ENCODE measurements at places on chromosomes 7 and 10.

GRCh38 chr7:50356212-50356944, 51.9 kb downstream of the IKZF1 start:
- no peak for DNase-seq

DNA sequence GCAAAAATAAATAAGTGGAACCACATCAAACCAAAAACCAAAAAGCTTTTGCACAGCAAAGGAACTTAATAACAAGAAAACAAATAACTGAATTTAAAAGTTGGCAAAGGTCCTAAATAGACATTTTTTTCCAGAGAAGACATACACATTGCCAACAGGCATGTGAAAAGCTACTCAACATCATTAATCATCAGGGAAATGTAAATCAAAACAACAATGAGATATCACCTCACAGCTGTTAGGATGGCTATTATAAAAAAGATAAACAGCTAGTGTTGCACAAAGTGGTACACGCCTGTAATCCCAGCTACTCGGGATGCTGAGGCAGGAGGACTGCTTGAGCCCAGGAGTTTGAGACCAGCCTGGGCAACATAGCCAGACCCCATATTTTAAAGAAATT, 2.2 kb upstream of the SUN3 start:
- no peak for DNase-seq

DNA sequence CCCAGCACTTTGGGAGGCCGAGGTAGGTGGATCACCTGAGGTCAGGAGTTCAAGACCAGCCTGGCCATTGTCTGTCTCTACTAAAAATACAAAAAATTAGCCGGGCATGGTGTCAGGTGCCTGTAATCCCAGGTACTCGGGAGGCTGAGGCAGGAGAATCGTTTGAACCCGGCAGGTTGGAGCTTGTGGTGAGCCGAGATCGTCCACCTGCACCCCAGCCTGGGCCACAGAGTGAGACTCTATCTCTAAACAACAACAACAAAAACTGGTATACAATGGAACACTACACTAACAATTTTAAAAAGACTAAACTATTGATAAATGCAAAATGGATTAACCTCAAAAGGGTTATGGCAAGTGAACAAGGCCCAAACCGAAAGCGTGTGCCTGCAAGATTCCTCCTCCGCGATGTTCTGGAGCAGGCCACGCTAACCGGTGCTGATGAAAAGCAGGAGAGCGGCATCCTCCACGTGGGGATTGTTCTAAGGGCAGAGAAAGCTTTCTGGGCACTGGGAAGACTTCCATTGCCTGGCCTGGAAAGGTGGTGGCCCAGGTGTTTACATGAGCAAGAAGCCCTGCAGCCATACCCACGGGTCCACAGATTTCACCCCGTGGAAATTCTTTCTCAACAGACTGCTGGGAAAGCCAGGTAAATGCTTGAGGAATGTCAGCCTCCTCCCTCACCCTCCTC, 53.8 kb downstream of the PDGFA start:
- no peak for DNase-seq

GRCh38 chr7:22394739-22395138, 37.8 kb upstream of the RAPGEF5 start:
- no peak for DNase-seq

DNA sequence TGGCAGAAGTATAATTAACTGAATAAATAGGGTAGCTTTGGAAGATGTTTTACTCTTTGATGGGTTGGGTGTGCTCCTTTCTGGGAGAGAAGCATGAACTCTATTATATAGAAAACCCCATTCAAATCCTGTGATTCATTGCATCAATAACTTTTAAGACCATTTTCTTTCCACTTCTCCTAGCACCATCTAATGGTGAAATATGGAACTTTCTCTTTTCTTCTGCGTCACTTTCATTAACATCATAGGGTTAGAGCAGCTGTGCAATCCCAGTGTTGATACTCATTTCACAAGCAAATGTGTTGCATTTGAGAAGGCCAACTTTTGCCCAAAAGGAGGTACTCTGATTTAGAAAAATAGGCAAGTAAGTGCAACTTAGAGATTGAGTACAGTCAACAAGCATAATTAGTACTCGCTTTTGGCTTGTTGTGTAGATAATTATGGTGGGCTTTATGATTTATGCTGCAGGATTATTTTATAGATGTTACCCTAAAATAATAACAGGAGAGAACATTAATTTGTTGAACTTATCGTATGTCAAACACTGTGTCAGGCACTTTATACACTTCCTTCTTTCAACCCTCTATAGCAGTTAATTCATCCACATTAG, 92.9 kb downstream of the CPED1 start:
- DNase-seq = peak; percentile 42

GRCh38 chr10:101453791-101454718, 100.1 kb downstream of the BTRC start:
- no peak for DNase-seq

DNA sequence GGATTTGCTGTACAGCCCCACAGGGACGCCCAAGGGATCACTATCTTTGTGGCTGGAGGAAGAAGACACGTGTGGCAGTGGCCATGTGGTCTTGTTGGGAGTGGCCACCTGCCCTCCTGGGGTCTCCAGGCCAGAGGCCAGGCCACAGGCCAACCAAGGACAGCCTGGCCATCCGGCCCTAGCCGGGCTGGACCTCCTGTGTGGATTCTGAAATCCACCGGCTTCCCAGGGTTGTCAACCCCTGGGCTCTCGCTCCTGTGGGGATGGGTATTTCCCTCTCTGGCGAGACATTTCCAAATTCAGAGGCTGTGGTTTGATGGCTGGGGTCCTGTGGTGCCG, 31.5 kb upstream of the CFAP46 start:
- DNase-seq = no peak

GRCh38 chr10:119724593-119725516, 995 bp upstream of the INPP5F start:
- no peak for DNase-seq

DNA sequence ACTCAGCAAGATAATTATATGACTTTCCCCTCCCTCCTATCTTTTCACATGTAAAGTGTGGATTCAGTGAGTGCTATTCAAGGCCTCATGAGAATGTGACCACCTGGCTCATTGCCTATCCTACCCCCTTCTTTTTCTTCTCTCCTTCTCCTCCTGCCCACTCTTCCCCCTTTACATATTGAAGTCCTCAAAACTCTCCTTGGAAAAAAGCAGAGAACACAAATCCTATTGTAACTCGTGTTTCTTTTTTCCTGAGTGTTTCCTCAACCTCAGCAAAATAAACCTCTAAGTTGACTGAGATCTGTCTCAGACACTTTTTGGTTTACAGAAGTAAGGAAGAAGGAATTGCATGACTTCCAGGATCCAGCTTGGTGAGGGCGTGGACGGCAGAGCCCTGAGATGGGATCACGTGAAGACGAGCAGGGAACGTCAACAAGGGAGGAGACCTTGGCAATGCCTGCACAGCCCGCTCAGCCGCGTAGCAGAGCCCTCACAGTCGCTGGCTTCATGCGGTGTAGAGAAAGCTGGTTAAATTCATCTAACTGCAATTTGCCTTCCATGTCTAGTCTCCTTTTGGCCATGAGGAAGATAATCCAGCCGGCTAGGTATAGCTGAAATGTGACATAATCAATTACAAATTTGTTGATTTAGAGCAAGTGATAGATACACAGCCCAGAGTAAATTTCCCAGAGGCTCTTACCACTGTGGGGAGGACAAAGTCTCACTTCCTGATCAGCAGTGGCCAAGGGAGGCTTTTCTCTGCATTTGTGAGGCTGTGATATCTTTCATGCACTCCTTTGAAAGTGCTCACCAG, 75.7 kb downstream of the LYZL2 start:
- DNase-seq = no peak

DNA sequence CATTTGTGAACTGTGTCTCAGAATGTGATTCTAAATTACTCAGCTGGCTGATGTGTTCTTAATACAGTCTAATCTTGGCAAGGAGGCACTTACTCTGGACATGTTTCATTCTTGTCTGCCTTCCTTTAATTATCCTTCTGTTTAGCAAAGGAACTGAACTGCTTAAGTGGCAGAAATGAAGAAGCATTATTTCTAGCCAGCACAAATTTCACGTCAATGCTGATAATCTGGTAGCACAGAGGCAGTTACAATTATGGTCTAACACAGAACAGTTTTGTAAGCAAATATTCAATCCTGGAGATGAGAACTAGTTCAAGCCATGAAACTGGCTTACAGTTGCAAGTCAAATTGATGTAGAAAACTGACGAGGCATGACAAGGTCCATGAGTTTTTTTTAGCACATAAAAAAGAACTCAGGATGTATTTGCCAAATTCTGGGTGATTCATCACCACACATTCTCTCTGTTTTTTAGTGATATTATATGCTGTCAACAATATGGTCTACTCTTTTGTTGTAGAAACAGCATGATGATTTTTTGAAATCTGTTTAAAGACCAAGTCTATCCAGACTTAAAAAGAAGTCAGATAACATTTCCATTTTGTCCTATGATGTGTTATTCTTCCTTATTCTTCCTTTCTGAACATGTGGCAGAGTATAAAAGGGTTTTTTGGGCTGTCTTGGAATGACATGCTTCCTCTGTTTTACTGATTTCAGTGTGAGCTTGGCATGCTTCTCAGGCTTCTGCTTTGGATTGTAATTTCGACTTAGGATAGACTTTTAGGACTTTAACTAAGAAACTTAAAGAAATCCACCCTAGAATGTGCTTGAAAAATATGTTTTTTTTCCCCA, 154.8 kb downstream of the DNAJB9 start:
- no peak for DNase-seq

DNA sequence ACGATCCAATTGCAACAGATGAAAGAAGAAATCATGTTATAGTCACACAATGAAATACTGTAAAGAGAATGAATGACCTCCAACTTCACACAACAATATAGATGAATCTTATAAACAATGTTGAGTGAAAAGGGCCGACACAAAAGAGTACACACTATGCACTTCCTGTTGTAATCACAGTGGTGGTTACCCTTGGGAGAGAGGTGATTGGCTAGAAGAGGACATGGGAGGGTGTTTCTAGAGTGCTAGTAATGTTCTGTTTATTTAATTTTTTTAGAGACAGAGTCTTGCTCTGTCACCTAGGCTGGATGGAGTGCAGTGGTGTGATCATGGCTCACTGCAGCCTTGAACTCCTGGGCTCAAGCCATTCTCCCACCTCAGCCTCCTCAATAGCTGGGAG, 82.5 kb downstream of the NDUFB2 start:
- no peak for DNase-seq

- no peak for DNase-seq
These were observed 112.6 kb downstream of the PTPRZ1 start for GRCh38 chr7:121985476-121986030.

DNA sequence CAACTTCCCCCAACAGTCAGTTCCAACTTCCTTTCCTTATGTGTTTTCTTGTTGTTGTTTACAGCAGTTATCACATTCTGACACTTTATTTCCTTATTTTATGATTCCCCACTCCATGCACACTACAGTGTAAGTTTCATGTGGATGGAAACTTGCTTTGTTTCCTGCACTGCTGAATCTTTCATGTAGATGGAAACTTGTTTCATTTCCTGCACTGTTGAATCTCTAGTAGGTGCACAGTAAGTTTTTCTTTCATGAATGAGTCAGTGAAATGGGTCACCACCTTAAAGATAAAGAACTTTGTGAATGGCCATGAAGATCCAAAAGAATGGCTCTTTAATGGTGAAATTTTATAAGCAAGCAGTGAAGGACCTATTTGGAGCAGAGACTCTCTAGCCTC, 61.4 kb downstream of the SHOC2 start:
- no peak for DNase-seq

DNA sequence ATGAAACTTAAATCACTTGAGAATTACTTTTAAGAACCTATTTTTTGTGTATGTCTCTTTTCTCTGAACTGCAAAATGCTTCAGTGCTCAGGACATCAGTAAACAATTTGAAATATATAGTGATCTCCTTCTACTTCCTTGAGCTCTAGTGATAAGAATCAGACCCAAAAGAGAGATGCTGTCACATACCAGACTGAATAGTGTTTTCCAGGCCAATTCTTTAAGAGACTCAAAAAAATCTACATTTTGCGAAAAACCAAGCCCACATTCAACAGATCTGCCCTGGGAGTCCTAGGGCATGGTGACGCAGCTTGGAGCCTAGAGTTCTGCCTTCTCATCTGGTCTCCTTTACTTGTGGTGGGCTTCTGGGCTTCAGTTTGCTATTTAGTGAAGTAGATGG, 72.1 kb upstream of the SLC13A1 start:
- no peak for DNase-seq

Data from NCI-H2081 treated with DMSO at 0.1 percent for 48 hours (cell line).